ENCODE measurements at places on chromosomes 5 and 9.

DNA sequence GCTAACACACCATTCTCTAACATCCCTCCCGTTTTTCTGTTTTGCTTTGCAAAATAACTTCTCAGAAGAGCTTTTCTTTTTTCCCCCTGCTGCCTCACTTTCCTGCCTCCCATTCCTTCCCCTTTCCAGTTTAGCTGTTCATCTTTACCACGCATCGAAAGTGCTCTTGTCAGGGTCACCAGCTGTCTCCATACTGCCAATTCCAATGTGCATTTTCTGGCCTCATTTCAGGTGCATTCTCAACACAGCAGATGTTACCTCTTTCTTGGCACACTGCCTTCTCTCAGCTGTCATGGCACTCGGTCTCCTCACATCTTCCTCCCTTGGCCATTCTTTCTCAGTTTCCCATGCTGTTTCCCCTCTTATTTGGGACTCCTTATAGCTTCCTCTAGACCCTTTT lies 9.5 kb downstream of the ARSK start:
- no peak for DNase-seq

- no peak for DNase-seq
Observed at GRCh38 chr9:112111461-112111860, 63.6 kb downstream of the SUSD1 start.

- no peak for DNase-seq
Observed at GRCh38 chr5:179400020-179400419, 54.8 kb upstream of the ADAMTS2 start.

- no peak for DNase-seq
Observed at GRCh38 chr5:135761746-135762145, 72.7 kb upstream of the SLC25A48 start.

- peak; percentile 78 for DNase-seq
Observed at GRCh38 chr5:102754767-102755431, at the start of gene PAM. Gene PAM (plus strand): TSS chr5:102755305. CDS start chr5:102866196, 110,891 bp downstream.

GRCh38 chr5:92945605-92946097 lies 635.4 kb downstream of the NR2F1-AS1 start:
- no peak for DNase-seq

- peak; percentile 27 for DNase-seq
Observed at GRCh38 chr9:126777733-126778132, 27.1 kb upstream of the ZBTB43 start.

GRCh38 chr9:119240546-119240945 lies 128.7 kb downstream of the BRINP1 start:
- no peak for DNase-seq

GRCh38 chr5:67222243-67223025 lies 25.8 kb upstream of the CD180 start:
- no peak for DNase-seq

DNA sequence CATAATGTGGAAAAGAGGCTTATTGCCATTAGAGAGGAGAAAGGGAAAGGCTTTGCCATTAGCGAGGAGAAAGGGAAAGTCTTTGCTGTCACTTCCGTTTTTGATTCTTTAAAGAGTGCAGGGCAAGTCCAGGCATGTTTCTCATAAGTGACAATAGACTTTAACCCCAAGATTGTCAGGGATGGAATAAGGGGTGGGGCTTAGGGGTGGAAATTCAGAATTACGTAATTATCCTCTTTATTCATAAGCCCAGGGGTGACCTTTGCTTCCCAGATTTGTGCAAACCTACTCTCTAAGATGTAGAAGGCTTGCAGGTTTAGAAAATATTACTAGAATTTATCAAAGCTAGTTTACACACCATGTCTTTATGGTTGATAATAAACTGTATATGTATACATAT lies 2.3 kb upstream of the PLK2 start:
- no peak for DNase-seq

DNA sequence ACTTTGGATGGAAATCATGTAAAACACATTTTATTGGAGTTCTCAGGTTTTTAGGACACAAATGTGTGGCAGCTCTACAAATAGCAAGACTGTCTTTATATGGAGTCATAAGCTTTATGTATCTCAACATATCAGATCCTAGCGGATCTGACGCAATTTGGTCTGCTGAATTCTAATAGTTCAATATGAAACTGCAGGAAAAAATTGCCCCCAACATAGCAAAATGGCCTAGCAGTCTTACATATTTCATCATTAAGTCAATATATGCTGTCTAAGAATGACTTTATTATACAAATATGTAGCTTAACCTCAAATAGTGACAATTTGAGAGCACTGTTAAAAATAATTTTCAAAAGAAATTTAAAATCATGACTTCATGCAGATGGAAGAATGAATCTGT lies 244.3 kb downstream of the TAF11L14 start:
- no peak for DNase-seq

- no peak for DNase-seq
Observed at GRCh38 chr9:6920041-6920440, 162.3 kb downstream of the KDM4C start.

- peak; percentile 33 for DNase-seq
Observed at GRCh38 chr5:55096861-55097260, 5.6 kb upstream of the GZMA start.

DNA sequence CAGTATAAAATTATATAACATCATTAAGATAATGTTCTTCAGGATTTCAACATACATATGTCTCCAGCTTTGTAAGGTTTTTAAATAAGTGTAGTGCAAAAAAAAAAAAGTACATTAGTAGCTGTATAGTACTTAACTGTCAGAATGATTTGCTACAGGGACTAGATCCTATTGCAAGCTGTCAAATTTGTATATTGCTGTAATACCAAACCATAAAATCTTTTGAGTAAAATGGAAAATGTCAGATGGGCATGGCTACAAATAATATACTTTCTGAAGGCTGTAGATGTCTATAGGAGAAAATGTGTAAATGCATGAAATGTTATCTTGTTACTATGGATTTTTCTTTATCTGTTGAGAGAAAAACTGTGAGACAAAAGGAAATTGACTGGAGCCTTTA lies 298.5 kb downstream of the KDM4C start:
- no peak for DNase-seq

All from activated naive CD4-positive, alpha-beta T cell treated with anti-CD3 and anti-CD28 coated beads for 36 hours (primary cell).